ENCODE measurements at places on chromosomes 7 and 10. TPM values are rescaled to one million over a fixed set of nuclear protein-coding genes. Genes with fewer than 3 reads are reported as not detected.

The ANKRD16 gene
- 15.0 TPM for total RNA-seq

The GRID2IP gene
- total RNA-seq, result 0.41 TPM

The GPR85 gene
- not detected for total RNA-seq

The GRM8 gene
- not detected for total RNA-seq

The LLCFC1 gene
- not detected for total RNA-seq

The HKDC1 gene
- total RNA-seq, result not detected

The DDIT4 gene
- 91.8 TPM for total RNA-seq

The BICC1 gene
- not detected for total RNA-seq

The PAX4 gene
- not detected for total RNA-seq

The HOXA9 gene
- not detected for total RNA-seq

DNA sequence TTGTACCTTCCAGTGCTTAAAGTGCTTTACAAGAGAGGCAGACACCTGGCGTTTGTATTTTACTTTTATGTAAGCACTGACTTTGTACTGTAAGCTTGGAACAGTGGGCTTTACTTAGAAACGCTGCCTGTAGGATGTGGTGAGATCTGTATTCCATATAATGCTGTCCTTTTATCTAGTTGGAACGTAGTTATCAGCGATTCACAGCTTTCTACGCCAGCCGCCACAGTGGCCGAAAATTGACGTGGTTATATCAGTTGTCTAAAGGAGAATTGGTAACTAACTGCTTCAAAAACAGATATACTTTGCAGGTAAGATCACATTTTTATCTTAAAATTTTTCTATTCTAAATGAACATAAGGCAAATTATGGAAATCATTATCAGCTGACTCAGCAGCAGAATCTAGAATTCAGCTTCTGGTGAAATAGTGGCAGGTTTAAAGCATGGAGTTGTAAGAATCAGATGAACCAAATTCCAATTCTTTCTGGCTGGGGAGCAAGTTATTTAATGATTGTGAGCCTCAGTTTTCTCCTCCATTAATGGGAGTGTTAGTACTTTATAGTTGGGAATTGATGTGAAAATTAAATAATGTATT is 91.5 kb downstream of the CUL1 start:
- no peak for DNase-seq

DNA sequence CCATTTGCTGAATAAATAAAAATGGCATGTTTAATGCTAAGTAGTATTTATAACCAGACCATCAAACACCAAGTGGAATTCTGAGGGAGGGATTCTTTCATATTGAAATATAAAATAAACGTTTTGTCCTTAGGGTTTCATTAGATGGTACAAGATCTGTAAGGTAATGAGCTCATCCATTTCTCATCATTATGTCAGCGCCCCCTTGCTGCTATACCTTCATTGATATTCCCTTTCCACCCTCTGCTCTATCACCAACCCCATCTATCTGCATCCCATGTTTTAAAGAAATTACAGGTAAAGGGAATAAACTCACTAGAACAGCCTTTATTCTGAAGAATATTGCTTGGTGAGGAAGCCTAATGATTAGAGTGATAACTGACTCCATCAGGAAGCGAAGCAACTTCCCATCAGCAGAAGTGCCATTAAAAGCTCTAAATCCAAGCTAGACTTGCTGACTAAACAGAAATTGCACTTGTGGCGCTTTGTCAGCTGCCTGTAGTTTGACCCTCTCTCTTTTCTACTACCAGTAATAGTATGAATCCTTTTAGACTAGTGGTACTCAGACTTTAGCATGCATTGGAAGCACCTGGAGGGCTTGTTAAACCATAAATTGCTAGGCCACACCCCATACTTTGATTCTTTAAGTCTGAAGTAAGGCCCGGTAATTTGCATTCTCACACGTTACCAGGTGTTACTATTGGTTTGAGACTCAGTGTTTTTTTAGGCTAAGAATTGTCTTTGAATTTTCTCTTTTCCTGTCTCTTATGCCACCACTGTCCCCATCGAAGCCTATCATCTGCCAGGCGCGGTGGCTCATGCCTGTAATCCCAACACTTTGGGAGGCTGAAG is 27.5 kb downstream of the ADD3 start:
- DNase-seq, result peak; percentile 12

- DNase-seq, result no peak
Measured at GRCh38 chr7:158880973-158881372, 24.6 kb downstream of the DYNC2I1 start.

DNA sequence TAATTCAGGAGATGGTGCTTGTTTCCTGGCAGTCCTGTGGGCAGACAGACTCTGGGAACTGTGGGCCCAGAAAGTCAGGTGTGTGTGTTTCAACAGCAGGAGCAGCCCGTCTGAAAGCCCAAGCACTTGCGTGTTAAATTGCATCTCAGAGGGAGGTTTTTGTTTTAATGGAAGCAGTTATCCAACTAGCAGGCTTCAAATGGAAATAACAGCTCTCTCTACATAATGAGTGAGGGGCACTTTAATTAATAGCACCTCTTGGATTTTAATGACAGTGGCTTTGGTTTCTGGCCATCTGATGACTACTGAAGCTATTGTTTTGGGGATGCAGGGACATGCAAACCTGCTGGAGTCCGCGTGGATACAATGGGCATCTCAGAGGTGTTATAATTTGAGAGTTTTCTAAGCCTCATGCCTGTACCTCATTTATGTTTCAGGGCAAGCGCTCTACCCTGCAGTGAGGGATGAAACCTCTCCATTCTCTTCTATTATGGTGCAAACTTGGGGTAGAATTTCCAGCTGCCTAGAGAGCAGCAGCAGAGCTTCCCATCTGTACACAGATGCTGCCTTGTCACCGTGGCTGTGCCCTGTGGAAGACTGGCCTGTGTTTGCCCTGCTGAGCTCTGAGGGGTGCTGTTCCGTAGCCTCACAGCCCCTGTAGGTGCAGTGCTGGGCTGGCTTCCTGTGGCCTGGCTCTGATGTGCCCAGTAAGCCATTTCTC is 206.6 kb upstream of the GPR26 start:
- DNase-seq, result no peak

- DNase-seq, result no peak
Measured at GRCh38 chr7:52355053-52355452, 680.4 kb upstream of the POM121L12 start.

GRCh38 chr7:102304668-102305067 is 18.0 kb downstream of the SH2B2 start:
- no peak for DNase-seq

GRCh38 chr7:117993377-117994003 is 120.2 kb upstream of the CTTNBP2 start:
- peak; percentile 39 for DNase-seq

- DNase-seq, result no peak
Measured at GRCh38 chr7:149289856-149290255, 27.9 kb downstream of the ZNF783 start.

DNA sequence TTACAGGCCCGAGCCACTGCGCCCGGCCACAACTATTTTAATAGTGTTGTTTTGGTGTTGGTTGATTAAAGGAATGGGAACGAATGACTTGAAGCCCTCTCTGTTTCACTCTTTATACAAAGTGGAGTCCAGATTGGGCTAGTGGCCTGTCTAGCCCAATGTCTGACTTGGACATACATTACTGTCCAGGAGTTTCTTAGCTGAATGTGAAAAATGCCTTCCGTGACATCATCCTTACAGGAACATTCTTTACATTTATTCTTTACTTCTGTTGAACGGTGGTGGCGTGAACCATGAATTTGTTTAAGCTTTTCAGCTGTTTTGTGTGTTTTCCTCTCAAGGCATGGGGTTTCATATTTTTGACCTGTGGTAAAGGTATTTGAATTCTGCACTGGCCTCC is 67.9 kb downstream of the DAGLB start:
- no peak for DNase-seq

DNA sequence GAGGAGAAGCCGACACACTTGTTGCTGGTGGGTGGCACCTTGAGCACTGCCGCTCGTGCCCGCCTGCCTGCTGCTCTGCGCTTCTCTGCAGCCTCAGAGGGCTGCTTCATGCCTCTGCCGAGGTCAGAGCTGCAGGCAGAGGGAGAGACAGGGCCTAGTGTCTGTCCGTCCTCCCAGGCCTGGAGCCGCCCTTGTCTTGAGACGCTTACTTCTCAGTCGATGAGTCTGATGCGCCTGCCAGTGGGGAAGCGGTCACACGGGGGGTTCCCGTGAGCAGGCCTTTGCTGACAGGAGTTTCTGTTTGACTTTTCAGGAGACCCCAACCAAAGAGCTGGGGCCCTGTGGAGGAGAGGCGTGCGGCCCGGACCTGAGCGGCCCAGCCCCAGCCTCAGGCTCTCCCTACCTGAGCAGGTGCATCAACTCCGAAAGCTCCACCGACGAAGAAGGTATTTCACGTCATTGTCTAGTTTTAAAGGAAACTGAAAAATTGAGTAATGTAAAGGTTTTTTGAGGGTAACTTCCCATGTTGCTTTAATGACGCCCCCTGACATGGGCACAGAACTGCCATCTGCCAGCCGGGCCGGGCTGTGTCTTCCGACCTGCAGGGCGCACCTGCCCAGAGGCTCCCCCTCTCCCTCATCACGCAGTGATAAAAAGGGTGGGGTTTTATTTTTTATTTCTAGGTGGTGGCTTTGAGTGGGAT is 7.8 kb upstream of the BHLHA15 start:
- peak; percentile 36 for DNase-seq

DNA sequence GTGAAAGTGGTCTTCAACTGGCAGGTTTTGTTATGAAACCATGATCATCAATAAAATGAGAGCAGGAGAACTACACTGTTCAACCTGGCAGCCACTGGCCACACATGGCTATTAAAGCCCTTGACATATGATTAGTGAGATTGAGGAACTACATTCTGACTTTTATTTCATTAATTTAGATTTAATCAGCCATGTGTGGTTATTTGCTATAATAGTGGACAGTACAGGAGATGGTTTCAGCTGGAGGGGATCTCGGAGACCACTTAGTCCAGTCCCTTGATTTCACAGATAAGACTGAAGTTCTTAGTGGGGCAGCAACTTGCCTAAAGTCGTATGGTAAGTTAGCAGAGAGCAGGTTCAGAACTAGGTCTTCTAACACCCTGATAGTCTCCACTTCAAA is 111.7 kb upstream of the BMPER start:
- DNase-seq, result no peak

DNA sequence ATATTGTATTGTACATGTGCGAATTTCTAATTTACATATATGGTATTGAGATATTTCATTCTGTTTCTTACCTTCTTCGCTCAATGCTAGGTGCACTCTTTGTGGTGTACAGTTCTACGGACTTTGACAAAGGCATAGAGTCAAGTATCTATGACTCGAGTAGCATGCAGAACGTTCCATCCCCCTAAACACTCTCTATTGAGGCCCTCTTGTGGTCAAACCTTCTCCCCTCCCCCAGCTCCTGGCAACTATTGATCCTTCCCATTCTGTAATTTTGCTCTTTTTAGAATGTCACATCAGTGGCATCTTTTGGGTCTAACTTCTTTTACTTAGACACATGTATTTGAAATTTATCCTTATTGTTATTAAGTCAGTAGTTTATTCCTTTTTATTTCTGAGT is 30.7 kb upstream of the GDF10 start:
- no peak for DNase-seq

GRCh38 chr10:30834153-30834552 is 197.5 kb downstream of the ZNF438 start:
- DNase-seq, result no peak

GRCh38 chr10:117656385-117657367 is 114.1 kb downstream of the EMX2 start:
- no peak for DNase-seq

GRCh38 chr10:80522756-80523363 is 14.8 kb upstream of the SH2D4B start:
- DNase-seq, result no peak

DNA sequence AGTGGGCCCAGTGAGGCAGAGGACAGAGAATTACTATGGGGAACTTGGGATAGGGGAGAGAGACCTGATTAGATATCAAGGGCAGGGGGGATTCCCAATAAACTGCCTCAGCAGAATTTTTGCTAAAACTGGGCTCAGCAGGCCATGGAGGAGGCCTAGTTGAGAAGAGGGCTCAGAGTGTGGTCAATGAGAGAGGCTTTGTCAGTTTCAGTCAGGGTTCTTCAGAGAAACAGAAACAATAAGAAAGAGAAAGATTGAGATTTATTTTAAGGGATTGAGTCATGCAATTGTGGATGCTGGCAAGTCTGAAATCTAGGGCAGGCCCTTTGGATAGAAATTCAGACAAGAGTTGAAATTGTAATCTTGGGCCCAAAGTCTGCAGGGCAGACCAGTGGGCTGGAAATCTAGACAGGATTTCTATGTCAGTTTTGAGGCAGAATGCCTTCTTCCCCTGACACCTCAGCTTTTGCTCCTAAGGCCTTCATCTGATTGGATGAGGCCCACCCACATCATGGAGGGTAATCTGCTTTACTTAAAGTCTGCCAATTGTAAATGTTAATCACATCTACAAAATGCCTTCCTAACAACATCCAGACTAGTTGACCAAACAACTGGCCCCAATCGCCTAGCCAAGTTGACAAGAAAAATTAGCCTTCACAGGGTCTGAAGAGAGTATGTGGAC is 33.5 kb upstream of the CCSER2 start:
- DNase-seq, result no peak

- no peak for DNase-seq
Measured at GRCh38 chr10:121128164-121128563, 277.0 kb downstream of the WDR11 start.

GRCh38 chr7:4361774-4362173 is 320.3 kb upstream of the FOXK1 start:
- DNase-seq, result no peak

DNA sequence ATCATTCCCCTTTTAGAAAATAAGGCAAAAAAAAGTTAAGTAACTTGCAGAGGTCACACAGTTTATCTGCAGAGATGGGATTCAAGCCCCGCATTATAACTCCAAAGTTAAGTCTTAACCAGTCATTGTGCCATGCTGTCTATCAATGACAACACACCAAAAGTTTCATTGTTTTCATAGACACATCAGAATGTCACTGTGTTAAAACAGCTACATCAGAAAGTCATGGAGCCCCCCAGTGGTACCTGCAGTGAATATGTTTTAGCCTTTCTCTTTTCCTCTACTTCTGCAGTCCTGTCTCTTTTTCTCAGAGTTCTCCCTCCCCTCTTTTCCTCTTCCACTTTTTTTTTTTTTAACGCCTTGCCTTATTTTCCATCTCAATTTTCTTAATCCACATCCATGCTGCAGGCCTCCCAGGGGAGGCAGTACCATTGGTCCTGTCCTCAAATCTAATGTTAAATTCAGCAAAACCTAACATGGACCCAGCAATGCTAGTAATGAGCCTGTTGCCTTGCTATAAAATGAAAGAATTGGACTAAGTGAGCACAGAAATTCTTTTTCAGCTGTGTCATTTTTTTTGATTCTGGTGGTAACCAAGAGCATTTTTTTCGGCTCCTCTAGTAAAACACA is 3.8 kb upstream of the NRCAM start:
- peak; percentile 46 for DNase-seq

- DNase-seq, result no peak
Measured at GRCh38 chr10:30553626-30554439, 75.7 kb downstream of the LYZL2 start.

All from OCI-LY7 (cell line).